ENCODE measurements at places on chromosomes 12 and 14.

- no peak for DNase-seq
These were observed at the start of gene RIMBP2 for GRCh38 chr12:130715998-130716968. TSS of gene RIMBP2 (minus strand) at chr12:130716299. CDS start at chr12:130479013, 237,286 bp downstream.

- DNase-seq, result no peak
These were observed 292.3 kb downstream of the FUT8 start for GRCh38 chr14:65704850-65705249.

- DNase-seq, result peak; percentile 34
These were observed 1.9 kb downstream of the ATXN2 start for GRCh38 chr12:111596985-111597830.

DNA sequence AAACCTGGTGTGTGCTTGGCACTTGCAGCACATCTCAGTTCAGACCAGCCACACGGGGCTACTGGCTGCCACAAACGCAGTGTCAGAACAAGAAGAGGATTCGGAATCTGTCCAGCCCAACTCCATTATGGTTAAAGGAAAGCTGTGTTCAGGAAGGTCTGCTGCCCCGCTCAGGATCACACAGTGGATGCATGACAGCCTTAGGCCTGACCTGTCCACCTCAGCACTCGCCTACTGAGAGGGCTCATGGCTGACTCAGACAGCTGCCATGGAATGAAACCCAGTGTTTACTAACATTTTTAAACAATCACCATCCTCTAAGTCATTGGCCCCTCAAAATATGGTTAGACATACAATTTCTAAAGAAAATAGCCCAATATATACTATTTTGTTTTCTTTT is 5.6 kb upstream of the NIN start:
- no peak for DNase-seq

- DNase-seq, result no peak
These were observed 32.3 kb upstream of the TBC1D30 start for GRCh38 chr12:64792128-64792527.

DNA sequence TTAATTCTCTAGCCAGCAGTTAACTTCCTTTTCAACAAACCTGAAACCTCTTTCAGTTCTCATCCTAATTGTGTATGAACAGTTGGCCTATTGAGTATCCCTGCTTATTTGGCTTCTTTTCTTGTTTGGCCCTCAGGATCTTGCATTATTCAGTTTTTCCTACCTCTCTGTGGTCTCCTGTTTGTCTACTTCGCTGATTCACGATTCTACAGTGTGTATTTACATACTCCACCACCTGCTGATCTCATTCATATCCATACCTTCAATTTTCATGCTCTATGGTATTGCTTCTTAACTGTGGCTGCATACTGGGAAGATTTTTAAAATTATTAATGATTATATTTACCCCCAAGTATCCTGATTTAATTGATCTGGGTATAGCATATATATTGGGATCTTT is 56.4 kb downstream of the RASSF9 start:
- DNase-seq, result no peak

Measured in HL-60 (cell line).